ENCODE measurements at places on chromosomes 16 and 17.

- DNase-seq, result no peak
Observed at GRCh38 chr16:85865-86264, 7.8 kb downstream of the MPG start.

GRCh38 chr16:60107871-60108270 lies 1373.8 kb upstream of the GOT2 start:
- no peak for DNase-seq

- no peak for DNase-seq
Observed at GRCh38 chr16:49578435-49579024, 204.9 kb downstream of the C16orf78 start.

DNA sequence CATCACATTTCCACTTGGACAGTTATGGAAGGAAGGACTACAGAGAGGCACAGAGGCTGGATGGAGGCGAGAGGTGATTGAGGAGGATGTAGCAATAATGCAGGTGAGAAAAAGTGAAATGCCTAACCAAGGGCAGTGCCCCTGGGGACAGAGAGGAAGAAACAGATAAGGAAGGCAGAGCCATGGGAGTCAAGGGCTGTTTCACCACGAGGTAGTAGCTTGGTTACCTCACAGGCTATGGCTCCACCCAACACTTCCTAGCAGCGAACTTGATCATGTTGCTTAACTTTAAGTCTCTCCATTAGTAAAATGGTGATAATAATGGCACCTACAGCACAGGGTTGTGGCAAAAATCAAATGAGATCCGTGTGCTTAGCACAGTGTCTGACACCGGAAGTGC lies 83.9 kb downstream of the YPEL2 start:
- DNase-seq, result no peak

DNA sequence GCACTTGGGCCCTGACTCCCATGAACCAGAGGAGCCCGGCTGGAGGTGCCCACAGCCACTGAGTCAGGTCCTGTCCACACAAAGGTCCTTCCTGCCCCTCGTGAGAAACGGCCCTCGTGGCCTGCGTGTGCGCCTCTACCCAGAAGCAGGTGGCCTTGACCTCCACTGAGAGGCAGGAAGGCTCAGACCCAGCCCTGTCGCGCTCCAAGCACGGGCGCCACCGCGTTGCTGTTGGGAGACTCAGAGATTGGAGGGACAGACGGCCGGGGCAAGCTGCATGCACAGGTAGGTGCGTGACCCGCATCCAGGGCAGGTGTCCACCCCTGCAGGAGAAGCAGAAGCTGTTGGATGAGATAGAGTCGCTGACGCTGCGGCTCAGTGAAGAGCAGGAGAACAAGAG lies 8.1 kb upstream of the CAPN15 start:
- DNase-seq, result no peak

GRCh38 chr16:1613728-1614455 lies 1.7 kb downstream of the CRAMP1 start:
- DNase-seq, result no peak

DNA sequence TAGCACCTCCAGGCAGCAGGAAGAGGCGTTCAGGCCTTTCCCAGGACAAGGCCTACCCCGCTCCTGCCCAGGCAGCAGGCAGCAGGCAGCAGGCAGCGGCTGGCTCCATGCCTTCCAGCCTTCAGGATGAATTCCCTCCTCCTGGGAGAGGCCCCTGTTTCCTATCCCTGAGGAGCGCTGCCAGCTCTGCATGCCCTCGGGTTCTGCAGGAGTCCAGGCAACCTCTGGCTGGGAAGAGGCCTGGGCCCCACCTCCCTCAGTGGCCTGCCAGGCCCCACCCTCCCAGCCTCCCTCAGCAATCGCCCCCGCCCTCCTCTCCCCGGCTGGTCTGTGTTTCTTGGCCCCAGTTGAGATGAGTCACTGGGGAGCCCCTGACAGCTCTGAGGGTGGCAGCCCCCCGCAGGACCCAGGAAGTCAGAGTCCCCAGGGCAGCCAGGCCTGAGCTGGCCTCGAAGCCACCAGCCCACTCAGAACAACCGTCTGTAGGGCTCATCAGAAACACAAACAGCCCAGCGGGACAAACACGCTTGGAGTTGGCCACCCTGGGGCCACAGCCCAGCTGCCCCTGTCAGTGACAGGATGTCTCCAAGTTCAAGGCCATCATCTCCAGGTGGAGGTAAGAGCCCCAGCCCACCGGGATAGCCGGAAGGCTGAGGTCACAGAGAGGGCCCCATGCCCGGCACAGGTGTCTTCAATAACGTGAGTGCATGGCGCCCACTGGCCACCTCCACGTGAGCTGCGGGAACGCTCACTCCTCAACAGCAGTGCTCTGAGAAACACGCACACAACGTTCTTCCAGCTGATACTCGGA lies 39.5 kb upstream of the CIBAR2 start:
- no peak for DNase-seq

- no peak for DNase-seq
Observed at GRCh38 chr16:83233153-83233552, 574.6 kb upstream of the HSBP1 start.

DNA sequence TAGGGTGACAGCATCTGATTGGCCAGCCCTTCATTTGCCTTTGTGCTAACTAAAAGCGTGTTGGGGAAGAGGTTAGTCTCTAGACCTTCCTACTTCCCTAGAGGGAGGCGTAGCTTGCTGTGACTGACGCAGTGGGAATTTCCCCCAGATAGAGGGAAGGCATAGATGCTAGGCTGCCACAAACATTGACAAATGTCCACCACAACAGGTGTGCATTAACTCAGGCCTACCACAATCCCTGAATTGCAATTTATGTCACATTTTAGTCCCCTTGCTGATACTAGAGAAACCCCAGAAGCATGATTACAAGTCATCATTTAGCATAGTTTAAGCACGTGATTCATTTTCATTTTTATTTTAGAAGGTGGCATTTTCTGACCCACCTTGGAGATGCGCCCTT lies 76.3 kb upstream of the WSB1 start:
- no peak for DNase-seq

- no peak for DNase-seq
Observed at GRCh38 chr16:12681653-12682052, 122.0 kb downstream of the CPPED1 start.

DNA sequence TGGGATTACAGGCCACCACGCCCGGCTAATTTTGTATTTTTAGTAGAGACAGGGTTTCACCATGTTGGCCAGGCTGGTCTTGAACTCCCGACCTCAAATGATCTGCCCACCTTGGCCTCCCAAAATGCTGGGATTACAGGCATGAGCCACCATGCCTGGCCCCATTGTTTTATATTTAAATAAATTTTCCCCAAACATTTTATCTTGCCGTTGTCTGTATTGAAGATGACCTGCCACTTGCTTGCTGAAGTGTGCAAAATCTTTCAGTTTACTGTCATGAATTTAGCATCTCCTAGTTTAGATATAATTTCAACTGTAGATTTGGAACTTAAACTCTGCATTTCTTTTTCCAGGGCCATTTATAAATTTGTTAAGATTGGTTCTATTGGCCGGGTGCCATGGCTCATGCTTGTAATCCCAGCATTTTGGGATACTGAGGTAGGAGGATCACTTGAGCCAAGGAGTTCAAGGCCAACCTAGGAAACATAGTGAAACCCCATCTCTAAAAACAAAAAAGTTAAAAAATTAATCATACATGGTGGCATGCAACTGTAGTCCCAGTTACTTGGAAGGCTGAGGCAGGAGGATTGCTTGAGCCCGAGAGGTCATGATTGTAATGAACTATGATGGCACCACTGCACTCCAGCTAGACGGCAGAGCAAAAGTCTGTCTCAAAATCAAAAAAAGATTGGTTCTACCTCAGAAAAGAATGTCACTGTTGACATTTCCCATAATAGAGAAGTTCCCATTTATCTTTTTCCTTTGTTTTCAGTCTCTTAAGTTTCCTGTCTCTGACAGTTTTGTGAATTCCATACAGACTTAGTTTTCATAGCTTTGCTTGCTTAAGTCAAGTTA lies 84.4 kb downstream of the VMP1 start:
- DNase-seq, result no peak

DNA sequence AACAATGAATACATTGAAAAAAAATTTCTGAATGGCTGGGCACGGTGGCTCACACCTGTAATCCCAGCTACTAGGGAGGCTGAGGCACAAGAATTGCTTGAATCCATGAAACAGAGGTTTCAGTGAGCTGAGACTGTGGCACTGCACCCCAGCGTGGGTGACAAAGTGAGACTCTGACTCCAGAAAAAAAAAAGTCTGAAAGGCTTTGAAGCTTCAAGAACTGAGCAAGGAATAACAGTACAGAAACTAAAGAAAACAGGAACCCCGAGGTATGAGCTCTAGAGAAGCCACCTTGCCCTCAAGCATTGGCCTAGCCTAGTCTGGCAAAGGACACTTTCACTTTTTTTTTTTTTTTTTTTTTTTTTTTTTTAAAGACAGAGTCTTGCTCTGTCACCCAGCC lies 45.0 kb downstream of the TEX2 start:
- no peak for DNase-seq

- DNase-seq, result no peak
Observed at GRCh38 chr17:71970312-71970711, 150.5 kb upstream of the SOX9 start.

DNA sequence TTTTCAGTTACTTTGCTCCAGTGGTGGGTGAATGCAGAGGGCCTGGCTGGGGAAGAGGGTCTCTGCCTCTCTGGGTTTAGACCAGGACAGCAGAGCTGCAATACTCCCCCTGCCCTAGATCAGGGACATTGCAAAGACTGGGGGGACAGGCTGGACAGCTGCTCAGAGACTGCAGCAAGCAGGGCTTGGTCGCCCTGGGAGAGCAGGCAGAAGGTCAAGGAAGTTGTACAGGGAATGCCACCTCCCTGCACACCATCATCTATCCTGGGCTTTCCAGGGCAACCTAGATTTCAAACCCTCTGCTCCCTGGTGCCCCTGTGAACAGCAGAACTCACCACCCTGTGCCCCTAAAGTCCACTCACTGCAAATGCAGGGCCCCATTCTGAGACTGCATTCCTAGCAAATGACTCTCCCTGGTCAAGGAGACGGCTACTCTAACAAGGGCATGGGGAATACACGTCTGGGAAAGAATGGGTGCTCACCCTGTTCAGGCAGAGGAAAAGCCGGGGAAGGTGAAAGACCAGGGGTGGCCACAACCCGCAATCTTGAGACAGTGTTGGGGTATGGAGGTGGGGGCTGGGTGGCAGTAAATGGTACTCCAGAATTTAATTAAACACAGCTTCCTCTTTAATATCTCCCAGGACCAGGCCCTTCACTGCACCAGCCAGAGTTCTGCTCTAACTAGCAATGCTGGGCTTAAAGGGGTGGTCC lies 1.0 kb downstream of the KIFC3 start:
- no peak for DNase-seq
